ENCODE measurements at places on chromosomes 2 and 18.

DNA sequence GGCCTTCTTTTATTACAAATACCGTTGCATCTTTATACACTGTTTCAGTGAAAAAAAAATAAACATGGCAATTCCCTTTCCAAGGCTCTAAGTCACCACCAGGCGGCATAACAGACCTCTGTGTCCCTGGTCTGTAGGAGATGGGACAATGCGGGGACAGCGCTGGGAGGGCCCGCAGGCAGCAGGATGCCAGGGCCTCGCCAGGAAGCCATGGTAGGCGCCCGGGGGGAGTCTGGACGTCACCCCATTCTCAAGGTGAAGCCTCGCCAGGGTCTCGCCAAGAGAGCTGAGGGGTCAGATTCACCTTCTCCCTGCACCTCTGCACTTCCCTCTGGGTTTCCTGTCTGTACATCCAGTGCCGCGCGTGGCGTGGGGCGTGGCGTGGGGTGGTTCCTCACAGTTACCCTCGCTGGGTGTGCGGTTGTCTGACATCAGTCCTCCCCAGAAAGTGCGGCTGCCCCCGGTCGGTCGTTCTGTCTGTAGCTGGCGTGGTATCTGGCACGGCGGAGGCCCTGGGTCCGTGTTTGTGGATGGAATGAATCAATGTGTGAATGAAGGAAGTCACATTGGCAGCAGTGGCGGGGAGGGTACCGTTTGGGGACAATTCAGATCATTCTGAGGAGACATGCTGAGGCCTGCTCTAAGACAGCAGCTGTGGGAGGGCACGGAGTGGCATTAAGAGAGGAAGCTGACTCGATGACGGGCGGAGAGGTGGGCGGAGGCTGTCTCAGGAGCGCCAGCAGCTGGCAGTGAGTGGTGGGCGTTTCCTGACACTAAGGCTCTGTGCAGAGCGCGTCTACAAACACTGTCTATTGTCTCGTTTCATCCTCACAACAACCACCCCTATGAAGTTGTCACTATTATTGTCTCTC lies 46.0 kb downstream of the LRRFIP1 start:
- DNase-seq, result peak; percentile 87

DNA sequence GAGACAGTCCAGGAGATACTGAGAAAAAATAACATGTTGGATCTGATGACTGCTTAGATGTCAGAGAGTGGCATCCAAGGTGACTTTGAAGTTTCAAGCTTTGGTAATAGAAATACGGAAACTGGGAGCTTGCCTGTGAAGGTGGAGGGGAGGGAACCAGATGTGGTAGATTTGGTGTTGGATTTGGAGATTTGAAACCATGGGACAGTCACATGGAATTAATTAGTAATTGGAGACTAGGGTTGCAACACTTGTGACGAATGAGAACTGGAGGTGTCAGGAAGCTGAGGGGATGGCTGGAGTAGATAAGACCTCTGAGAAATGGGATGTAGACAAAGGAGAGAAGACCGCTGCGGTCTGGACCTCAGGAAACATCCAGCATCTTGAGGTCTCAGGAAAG lies 46.7 kb downstream of the RPL37A start:
- DNase-seq, result no peak

DNA sequence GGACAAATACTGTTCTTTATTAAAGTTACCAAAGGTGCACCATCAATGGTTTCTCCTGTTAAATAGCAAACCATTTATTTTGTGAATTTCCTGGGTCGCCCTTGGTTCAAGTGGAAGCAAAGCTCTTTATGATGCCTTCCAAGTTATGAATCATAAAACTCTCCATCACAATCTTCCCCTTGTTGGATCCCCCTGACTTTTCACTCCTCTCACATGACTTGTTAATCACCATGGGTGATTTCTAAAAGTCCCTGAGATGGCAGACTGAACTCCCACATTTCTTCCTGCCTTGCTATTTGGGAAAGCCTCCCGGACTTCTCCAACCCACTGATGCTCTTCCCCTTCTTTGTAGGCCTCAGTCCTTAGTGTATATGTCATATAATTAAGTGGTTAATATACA lies 176.0 kb downstream of the THADA start:
- DNase-seq, result no peak

GRCh38 chr18:34224423-34225217 lies at the start of gene NOL4:
NOL4 (minus strand) TSS chr18:34224913; CDS start chr18:34223253, 1,660 bp downstream.
- peak; percentile 99 for DNase-seq

All from GM23338 (cell line).